Smooth muscle cell of the brain vasculature (primary cell): ENCODE measurements at places on chromosomes 11 and 22.

DNA sequence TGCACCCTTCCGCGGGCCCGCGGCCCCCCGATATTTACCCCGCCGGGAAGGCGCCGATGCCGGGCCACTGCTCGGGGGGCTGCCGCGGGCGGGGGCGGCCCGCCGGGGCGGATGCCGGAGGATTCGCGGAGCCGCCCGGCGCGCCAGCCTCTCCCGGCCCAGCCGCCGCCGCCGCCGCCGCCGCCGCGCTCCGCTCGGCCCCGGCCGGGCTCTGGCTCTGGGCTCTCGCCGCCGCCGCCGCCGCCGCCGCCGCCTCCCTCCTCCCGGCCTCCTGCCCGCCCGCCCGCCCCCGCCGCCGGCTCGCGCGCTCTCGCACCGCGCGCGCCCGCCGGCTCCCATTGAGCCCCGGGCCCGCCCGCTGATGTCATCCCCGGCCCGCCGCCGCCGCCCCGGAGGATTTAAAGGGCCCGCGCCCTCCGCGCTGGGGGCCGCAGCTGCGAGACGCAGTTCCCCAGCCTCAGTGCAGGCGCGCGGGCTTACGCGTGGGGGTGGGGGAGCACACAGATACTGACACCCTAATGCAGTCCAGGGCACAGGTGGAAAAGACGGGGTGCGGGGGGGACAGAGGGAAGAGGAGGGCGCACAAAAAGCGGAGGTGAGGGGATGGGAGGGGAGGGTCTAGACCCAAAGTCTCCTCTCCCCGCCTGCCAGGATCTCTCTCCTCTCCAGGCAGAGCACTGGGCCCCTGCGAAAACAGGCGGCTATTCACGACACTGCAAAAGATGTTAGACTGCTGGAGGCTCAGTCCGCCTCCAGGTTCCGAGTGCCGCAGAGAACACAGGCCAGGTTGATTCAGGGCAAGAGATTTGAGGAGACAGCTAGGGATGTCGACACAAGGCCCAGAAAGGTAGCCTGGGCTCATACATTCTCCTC is at the start of gene CSNK1E:
Gene CSNK1E (minus strand): TSS at position 312 of the 873 bp plus-strand sequence. CDS start 3,276 bp downstream, outside the sequence.
- no peak for DNase-seq

GRCh38 chr11:96863520-96863919 is 473.7 kb downstream of the JRKL start:
- DNase-seq: no peak

DNA sequence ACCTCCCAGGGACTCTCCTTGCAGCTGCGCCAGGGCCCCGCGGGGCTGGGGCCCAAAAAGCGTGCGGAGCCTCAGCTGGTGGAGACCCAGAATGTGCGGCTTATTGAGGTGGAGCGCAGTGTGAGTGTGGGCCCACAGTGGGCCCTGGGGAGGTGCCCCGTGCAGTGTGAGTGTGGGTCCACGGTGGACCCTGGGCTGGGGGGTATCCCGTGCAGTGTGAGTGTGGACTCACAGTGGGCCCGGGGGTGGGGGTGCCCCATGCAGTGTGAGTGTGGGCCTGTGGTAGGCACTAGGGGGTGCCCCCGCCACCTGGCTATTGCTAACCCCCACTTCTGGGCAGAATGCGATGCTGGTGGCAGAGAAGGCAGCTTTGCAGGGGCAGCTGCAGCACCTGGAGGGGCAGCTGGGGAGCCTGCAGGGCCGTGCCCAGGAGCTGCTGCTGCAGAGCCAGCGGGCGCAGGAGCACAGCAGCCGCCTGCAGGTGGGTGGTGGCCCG is 7.8 kb upstream of the RPS6KA4 start:
- no peak for DNase-seq

DNA sequence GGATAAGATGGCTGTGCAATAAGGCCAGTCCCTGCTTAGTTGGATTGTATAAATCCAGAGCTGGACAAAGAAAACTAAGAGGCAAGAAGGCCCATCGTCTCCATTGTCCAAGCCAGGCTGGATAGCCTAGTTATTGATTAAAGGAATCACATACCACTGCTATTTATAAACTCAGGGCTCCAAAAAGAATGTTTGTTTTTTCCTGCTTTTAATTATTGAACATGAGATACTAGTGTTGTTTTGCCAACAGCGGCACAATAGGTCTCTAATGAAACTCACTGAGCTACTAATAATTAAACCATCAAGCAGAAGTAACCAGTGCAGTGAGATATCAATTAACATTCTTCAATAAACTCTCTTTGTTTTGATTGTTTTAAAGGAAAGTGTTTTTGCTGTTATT is 259.7 kb downstream of the INSC start:
- DNase-seq: no peak

GRCh38 chr11:8878771-8879170 is 32.2 kb upstream of the AKIP1 start:
- no peak for DNase-seq

DNA sequence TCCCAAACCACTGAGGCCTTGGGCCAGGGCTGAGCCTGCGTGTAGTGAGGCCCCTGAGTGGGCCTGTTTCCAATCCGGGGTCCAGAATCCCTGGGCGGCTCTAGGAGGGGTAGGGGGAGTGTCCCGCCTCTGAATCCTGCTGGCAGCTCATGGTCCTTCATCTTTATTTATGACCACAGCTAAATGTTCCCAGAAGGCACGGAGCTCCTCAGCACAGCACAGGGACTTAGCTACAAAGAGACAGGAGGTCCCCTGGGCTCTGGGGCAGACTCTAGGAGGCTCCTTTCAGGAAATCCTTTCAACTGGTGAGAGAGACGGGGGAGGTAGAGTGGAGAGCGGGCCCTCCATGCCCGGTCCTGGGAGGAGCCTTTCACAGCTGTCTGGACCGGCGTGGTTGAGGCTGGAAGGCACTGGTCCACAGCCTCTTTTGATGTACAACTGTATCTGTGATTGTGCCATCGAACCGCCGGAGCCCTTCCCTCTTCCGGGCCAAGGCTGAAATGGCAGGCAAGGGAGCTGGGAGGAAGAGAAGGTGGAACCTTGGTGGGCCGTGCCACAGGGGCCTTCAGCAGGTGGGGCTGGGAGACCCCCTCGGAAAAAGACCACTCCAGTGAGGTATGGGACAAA is 46.8 kb downstream of the SCUBE1 start:
- no peak for DNase-seq
